ENCODE measurements at places on chromosomes 2 and 18. TPM values are rescaled to one million over a fixed set of nuclear protein-coding genes. Genes with fewer than 3 reads are reported as not detected.

DNA sequence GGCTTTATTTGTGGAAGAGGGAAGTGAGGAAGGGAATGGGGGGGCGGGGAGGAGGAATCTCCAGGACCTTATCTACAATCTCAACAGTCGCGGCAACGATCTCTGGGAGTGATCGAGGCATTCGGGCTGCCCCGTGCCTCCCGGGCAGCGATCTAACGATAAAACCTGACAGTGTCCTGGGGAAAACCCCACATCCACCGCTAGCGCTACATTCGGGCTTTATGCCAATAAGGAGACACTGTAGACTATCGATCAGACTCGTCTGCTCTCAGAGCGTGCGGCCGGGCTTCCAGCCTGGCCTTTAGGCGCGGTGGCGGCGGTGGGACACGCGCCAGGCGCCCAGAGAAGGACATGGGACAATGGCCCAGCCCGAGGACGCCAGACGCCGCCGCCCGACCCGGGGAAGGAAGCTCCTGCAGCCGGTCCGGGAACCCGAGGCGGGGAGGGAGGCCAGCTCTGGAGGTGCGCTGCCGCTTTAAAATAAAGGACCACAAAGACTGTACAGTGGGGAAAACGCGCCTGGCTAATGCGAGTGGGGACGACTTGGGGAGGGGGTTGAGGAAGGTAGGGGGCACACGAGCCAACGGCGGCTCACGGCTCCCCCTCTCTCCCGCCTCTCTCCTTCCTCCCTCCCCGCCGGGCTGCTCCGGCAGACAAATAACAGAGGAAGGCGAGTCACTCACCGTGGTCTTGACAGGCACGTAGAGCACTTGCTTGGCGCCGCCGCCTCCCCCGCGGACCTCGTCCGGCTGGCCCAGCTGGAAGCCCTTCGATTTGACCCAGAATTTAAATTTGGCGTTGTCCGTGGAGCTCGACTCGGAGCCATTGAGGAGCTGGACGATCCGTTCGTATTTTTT is 2.2 kb downstream of the NOL4 start:
- peak overlapping the region; percentile 92 for H3K27ac ChIP-seq

DNA sequence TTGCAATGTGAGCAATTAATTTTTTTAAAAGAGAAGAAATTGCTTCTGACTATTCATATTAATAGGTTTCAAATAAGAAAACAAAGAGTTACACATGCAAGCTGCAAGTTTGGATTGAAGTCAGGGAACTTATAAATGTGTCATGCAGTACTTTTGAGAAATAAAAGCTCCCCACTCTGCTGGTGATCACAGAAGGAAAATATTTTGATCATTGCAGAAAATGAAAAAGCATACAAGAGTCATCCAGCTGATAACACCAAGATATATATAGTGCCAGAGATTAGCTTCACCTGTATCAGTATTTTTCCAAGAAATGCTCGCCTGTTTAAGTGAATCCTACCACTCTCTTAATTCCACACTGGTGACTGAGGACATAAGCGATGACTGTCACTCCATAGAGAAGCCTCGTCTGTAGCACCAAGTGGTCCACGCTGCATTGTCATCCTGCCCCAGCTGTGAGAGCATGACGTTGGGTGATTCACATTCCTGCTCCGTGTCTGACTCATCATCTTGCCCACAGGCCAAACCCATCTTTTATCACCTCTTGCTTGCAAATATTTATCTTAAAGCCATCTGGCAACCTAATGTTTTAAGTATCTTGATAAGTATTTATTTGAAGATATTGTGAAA is 178.0 kb downstream of the ASXL3 start:
- H3K36me3 ChIP-seq = no peaks in the 10 kb centered on the region
- no peak overlapping the region for H3K27ac ChIP-seq
- no peak overlapping the region for H3K4me3 ChIP-seq

- H3K4me3 ChIP-seq = no peak overlapping the region
- peaks cover 9% of the 10 kb centered on the region for H3K27me3 ChIP-seq
- no peak overlapping the region for H3K27ac ChIP-seq
- no peaks in the 10 kb centered on the region for H3K36me3 ChIP-seq
These were observed 172.0 kb downstream of the AFF3 start for GRCh38 chr2:99970292-99970868.

Gene RAB1A
- 51.4 TPM for total RNA-seq

DNA sequence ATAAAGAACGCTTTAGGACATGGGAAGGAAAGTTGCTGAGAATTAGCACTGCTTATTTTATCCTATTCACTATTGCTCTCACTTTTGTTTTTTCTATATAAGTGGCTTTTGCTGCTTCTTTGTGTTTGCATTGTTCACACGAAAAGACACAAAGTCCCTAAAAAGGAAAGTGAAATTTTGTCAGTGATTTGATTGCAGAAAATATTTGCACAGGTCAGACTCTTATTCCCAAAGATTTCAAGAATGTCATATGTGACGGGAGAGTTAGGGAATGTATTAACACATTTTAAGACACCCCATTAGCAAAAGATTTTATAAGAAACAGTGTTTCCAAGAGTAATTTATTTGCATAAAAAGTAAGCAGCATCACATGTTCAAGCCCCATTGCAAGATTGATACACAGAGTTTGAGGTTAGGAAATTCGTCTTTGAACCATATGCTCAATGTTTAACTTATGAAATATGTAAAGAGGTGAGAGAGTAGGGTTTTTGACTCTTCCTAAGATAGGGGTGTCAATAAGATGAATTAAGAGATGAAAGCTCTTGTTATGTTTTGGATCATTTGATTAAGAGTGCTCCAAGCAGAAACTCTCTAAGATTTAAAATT is 57.0 kb downstream of the CCDC102B start:
- H3K27ac ChIP-seq = no peak overlapping the region
- no peak for DNase-seq
- no peaks in the 10 kb centered on the region for H3K4me1 ChIP-seq
- no peak overlapping the region for H3K4me3 ChIP-seq
- H3K36me3 ChIP-seq = no peaks in the 10 kb centered on the region

Data from naive thymus-derived CD8-positive, alpha-beta T cell (primary cell).